Aortic smooth muscle cell (primary cell): ENCODE measurements at places on chromosomes 2 and 18. TPM values are rescaled to one million over a fixed set of nuclear protein-coding genes. Genes with fewer than 3 reads are reported as not detected.

The ZBTB7C gene
- 0.31 and 0.53 TPM in 2 replicates for total RNA-seq

The RBM43 gene
- total RNA-seq, result 5.9 and 8.0 TPM in 2 replicates

The SATB2 gene
- total RNA-seq, result 11.8 TPM in 2 replicates

The DCC gene
- total RNA-seq, result 0.13 TPM in 1 of 2 replicates, not detected in the other

The MERTK gene
- total RNA-seq, result 4.9 and 5.4 TPM in 2 replicates

The NEU4 gene
- total RNA-seq, result not detected in 2 replicates

The RAB6D gene
- total RNA-seq, result not detected in 2 replicates

The SCN7A gene
- total RNA-seq, result not detected in 2 replicates

The ASB3 gene
- 23.1 and 23.8 TPM in 2 replicates for total RNA-seq

The LBH gene
- 31.3 and 60.6 TPM in 2 replicates for total RNA-seq

The NGEF gene
- 14.9 and 16.0 TPM in 2 replicates for total RNA-seq

The IL37 gene
- not detected in 2 replicates for total RNA-seq

The ARHGAP28 gene
- total RNA-seq, result 4.9 and 5.1 TPM in 2 replicates

The ANKRD30BL gene
- not detected in 2 replicates for total RNA-seq

The TLK1 gene
- 12.4 and 24.3 TPM in 2 replicates for total RNA-seq

The ASB18 gene
- total RNA-seq, result not detected in 2 replicates

The POTEI gene
- total RNA-seq, result not detected in 2 replicates

The NCKAP1 gene
- 131 and 155 TPM in 2 replicates for total RNA-seq

The C2orf78 gene
- total RNA-seq, result not detected in 2 replicates

The ANKRD30B gene
- not detected in 2 replicates for total RNA-seq

The ICA1L gene
- total RNA-seq, result 3.6 and 6.5 TPM in 2 replicates

The NT5DC4 gene
- total RNA-seq, result not detected in 2 replicates

The SLC14A1 gene
- total RNA-seq, result 443 and 540 TPM in 2 replicates

The SNTG2 gene
- not detected in 2 replicates for total RNA-seq

The DES gene
- 0.13 and 0.62 TPM in 2 replicates for total RNA-seq

The LRP2 gene
- total RNA-seq, result not detected in 2 replicates

The TMEM163 gene
- 0.26 and 0.81 TPM in 2 replicates for total RNA-seq

The COLEC12 gene
- 21.6 and 24.0 TPM in 2 replicates for total RNA-seq

The SERPINB4 gene
- total RNA-seq, result not detected in 2 replicates

The TSPYL6 gene
- total RNA-seq, result not detected in 2 replicates
